CD4-positive, alpha-beta T cell treated with Interleukin-15 for 4 hours (primary cell): ENCODE measurements at places on chromosomes 16 and 17.

- DNase-seq, result no peak
Measured at GRCh38 chr17:76544546-76545365, 4.9 kb downstream of the PRCD start.

- DNase-seq, result no peak
Measured at GRCh38 chr16:83701494-83701893, 106.3 kb upstream of the HSBP1 start.

DNA sequence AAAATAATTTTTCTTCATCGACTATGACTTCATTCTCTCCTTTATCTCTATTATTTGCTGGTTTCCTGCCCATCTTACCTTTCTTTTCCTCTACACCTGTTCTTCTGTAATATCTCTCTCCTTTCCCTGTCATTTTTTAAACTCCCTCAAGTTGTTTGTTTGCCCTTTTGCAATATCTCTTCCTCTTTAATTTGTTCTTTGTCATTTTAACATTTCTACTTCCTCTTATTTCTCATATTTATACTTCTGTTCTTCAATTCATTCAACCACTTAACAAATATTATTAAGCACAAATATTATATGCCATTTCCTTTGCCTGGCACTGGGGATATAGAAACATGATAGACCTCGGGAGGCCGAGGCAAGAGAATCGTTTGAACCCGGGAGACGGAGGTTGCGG lies 22.6 kb downstream of the MAP3K3 start:
- no peak for DNase-seq

GRCh38 chr17:79005063-79005861 lies 4.3 kb downstream of the CANT1 start:
- no peak for DNase-seq

DNA sequence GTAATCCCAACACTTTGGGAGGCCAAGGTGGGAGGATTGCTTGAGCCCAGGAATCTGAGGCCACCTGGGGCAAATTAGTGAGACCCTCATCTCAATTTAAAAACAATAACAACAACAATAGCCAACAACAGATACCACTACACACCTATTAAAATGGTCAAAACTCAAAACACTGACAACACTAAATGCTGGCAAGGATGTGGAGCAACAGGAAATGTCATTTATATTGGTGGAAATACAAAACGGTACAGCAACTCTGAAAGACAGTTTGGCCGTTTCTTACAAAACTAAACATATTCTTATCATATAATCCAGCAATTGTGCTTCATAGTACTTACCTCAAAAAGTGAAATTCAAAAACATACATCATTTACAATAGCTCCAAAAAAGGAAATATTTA lies 57.7 kb downstream of the DNAH3 start:
- DNase-seq, result no peak

- DNase-seq, result no peak
Measured at GRCh38 chr16:761625-762513, 1.3 kb downstream of the MSLN start.

DNA sequence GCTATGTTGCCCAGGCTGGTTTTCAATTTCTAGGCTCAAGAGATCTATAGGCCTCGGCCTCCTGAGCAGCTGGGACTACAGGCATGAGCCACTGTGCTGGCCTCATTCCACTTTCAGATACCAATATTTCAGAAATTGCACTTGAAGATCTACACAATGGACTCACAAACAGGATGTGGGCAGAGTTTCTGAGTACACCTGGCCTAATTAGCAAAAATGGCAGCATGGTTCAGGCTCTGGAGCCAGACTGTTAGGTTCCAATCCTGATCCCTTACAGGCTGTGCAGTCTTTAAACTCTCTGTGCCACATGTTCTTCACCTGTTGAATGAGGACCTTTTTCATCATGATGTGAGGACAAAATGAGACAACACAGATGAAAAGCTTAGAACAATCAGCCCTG lies 32.2 kb downstream of the RNF157 start:
- peak; percentile 54 for DNase-seq

DNA sequence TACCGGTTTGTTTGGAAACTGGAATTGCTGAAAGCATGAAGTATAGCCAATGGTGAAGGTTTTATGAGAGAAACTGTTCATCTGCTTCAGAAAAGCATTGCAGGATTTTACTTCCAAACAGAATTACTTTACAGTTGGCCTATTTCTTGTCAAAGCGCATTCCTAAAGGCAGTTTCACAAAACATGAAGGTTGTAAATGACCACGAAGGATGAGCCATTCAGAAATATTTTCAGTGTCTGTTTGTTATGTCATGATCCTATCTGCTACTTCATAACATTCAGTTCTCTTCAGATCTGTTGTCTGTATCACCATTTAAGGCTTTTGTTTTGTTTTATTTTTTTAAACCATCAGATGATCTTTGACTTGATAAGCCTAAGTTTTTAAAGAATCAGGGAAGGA lies 45.7 kb downstream of the AATF start:
- no peak for DNase-seq

- DNase-seq, result no peak
Measured at GRCh38 chr17:27494192-27495091, 38.2 kb downstream of the KSR1 start.

- no peak for DNase-seq
Measured at GRCh38 chr17:47295037-47295873, 28.5 kb upstream of the EFCAB13 start.

DNA sequence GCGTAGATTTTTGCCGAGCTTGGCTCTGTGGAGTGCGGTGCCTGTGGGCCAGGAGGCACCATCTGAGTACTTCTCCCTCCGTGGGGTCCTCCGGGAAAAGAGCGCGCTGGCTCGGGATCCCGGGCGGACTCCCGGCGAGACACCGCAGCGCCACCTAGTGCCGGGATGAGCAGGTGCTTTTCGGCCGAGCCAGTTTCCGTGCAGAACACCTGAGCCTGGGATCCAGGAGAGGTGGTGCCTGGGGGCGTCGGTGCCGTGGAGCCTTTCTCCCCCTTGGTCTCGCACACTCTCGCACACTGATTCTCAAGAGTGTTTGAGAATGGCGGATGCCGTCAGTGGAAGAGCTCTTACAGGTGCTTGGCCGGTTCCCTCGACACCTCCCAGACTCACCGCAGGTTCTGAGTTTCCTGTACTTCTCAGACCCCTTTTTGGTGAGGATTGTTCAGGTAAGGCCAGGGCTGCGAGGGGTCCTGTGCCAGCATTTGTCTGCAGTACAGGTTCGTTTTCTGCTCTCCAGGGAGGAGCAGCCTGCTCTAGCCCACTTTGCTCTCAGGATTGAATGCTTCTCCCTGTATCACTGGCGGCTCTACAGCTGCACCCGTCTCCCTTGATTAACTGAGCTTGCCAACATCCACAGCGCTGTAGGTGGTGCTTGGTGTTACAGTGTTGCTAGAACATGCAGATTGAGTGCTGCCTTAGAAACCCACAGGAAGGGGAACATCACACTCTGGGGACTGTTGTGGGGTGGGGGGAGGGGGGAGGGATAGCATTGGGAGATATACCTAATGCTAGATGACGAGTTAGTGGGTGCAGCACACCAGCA lies 23.3 kb downstream of the TBCD start:
- DNase-seq, result peak; percentile 20

DNA sequence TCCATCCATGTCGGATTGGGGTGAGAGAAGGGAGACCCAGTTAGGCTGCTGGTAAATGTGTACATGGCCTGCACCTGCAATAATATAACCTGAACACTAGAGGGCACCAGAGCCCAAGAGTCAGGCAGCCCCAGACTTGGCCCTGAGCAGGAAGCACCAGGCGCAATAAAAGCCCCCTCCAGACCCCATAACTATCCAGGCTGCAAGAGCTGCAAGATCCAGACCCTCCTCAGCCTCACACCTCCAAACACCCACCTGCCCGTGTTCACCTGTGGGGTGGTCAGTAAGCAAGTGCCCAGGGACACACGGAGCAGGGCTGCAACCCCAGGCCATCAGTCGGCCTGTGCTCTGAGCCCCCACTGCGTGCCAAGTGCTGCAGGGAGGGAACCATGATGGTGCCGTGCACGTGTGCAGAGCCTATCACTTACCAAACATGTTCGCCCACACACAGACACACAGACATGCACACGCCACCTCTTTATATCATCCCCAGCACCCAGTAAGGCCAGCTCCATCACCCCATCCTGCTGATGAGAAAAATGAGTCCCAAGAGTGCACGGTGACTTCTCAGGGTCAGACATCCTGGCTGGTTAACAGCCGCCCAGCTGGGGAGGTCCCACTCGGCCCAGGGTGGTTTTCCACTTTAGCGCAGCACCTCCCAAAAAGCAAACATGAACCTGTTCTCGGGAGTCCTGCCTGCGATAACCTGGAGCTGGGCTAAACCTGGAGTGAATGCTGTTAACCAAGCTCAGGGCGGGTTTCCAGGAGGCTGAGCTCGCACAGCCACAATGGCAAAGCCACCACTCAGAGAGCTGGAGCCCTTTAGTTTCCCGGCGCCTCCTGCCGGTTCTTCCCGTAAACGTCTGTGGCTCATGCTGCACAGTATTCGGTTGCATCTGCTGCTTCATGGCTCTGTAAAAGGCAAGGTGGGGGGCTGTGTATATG lies 439.8 kb downstream of the SOX9 start:
- DNase-seq, result peak; percentile 51

DNA sequence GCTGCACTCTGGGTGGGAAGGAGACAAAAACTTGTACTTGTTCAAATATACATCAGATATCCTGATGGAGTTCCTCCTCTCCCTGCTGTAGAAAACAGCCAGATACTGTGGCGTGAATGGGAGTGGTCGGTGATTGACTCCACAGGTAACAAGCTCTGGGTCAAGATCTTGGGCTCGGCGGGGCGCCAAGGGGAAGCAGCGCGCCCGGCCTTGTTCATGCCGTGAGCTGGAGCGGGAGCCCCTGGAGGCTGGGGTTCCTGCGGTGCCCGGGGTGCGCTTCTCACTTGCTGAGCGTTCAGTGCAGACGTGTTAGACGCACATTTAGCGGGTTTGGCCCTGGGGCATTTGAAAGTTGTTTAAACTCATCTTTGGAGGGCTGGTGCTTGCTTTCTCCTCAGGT lies 44.4 kb downstream of the BANP start:
- DNase-seq, result no peak

DNA sequence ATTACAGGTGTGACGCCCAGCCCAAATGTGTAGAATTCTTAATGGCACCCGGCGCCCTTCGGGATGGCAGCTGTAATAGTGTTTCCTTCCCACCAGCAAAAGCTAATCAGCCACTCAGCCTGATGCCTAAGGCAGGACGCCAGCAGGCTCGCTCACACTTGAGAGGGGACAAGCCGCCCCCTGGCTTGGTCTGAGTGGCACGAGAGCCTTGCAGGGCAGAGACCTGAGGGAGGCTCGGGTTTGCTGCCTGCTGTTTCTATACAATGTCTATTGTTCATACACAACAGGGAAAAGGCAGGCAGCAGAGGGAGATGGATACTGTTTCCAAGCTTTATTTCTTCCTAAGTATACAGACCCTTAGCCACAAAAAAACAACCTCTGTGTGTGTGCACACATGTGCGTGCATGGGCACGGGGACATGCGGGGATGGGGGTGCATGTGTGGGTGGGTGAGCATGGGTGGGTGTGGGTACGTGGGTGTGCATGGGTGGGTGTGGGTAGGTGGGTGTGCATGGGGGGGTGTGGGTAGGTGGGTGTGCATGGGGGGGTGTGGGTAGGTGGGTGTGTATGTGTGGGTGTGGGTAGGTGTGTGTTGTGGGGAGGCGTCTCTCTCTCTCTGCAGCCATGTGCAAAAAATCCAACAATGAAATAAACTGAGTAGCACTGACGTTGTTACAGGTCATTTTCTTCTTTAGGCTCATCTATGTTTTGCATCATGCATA lies 10.0 kb downstream of the SLC38A8 start:
- DNase-seq, result no peak

DNA sequence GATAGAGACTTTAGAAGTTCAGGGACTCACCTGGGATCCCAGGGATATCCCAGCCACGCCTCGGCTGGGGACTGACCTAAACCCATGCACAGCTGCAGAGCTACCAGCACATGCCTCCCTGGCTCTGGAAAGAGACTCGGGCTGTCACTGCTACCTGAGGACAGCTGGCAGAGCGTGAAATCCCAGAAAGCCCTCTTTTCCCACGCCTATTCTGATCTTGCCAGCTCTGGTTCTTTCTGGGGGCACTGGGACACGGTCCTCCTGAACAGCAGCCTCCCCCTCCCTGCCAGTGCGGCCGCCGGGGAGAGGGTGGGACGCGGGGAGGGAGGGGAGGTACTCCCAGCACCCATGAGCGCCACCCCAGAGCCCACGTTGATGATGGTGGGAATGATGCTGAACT lies 10.8 kb downstream of the P2RX5 start:
- no peak for DNase-seq

- DNase-seq, result no peak
Measured at GRCh38 chr17:46796524-46796923, 22.0 kb downstream of the WNT3 start.

DNA sequence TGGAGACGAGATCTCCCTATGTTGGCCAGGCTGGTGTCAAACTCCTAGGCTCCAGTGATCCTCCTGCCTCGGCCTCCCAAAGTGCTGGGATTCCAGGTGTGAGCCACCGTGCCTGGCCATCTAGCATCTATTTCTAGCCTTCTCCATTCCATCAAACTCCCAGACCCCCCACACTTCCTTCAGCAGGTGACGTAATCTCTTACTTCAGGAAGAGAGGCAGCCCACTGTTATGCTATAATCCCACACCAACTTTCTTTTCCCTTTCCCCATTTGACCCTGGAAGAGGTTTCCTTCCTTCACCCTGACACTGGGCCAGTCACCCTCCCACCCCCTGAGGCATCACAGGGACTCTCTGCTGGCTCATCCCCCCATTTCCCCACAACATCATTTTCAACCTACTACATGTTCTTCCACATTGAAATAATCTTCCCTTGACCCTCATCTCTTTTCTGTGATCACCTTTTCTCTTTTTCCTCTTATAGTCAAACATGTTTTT lies 7.6 kb downstream of the ITGA2B start:
- DNase-seq, result no peak

- no peak for DNase-seq
Measured at GRCh38 chr17:49955157-49955556, 13.8 kb upstream of the DLX4 start.

- DNase-seq, result no peak
Measured at GRCh38 chr16:81472391-81472790, 27.8 kb downstream of the CMIP start.

GRCh38 chr16:35203636-35204035 lies 1744.2 kb downstream of the TP53TG3F start:
- DNase-seq, result no peak

DNA sequence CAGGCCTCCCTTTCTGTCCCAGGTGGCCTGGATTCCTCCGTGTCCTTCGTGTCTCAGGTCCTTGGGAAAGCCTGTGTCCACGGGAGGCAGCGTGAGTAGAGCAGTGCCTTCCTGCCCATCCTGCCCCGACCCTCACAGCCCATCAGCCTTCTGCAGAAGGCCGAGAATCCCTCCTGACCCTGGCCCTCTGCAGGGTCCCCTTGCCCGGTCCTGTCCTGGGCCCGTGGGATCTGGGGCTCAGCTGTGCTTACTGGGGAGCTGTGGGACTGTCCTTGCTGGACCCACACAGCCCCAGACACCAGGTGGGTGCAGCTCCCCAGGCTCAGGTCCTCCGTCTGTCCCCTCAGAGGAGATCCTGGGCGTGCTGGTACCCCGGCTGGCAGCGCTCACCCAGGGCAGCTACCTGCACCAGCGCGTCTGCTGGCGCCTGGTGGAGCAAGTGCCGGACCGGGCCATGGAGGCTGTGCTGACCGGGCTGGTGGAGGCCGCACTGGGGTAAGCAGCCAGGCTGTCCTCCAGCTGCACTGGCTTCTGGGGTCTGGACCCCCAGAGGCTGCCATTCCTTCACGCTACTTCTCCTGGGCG lies 3.9 kb downstream of the TELO2 start:
- no peak for DNase-seq
